ENCODE measurements at places on chromosomes 16 and 17. TPM values are rescaled to one million over a fixed set of nuclear protein-coding genes. Genes with fewer than 3 reads are reported as not detected.

CD300E gene
- not detected for total RNA-seq

ACSM2A gene
- not detected for total RNA-seq

SLC46A1 gene
- total RNA-seq: 12.6 TPM

PPL gene
- 42.5 TPM for total RNA-seq

SDK2 gene
- 64.2 TPM for total RNA-seq

ALDOC gene
- total RNA-seq: 46.0 TPM

DUS1L gene
- 59.0 TPM for total RNA-seq

TMEM114 gene
- total RNA-seq: not detected

DCTN5 gene
- 78.7 TPM for total RNA-seq

KRTAP1-5 gene
- total RNA-seq: 0.17 TPM

ADORA2B gene
- 61.2 TPM for total RNA-seq

RNPS1 gene
- 79.4 TPM for total RNA-seq

KRTAP4-4 gene
- total RNA-seq: not detected

VMO1 gene
- not detected for total RNA-seq

RHBDL3 gene
- not detected for total RNA-seq

MYL11 gene
- not detected for total RNA-seq

KCTD2 gene
- 11.1 TPM for total RNA-seq

HSPB9 gene
- not detected for total RNA-seq

FZD2 gene
- total RNA-seq: 1.8 TPM

NPIPA8 gene
- not detected for total RNA-seq

SRSF2 gene
- total RNA-seq: 116 TPM

CD300A gene
- total RNA-seq: not detected

BCL7C gene
- total RNA-seq: 28.5 TPM

FOXJ1 gene
- not detected for total RNA-seq

CCL5 gene
- not detected for total RNA-seq

KRT31 gene
- total RNA-seq: not detected

BIRC5 gene
- total RNA-seq: 0.83 TPM

NOS2 gene
- total RNA-seq: not detected

SUZ12 gene
- 14.5 TPM for total RNA-seq

TLCD2 gene
- total RNA-seq: 5.7 TPM

DPEP3 gene
- total RNA-seq: not detected

ZG16 gene
- total RNA-seq: not detected

CHCT1 gene
- not detected for total RNA-seq

Measured in mammary epithelial cell (primary cell).